Suppressor macrophage treated with lipopolysaccharide for 1 hour (primary cell): ENCODE measurements at places on chromosomes 16 and 17.

DNA sequence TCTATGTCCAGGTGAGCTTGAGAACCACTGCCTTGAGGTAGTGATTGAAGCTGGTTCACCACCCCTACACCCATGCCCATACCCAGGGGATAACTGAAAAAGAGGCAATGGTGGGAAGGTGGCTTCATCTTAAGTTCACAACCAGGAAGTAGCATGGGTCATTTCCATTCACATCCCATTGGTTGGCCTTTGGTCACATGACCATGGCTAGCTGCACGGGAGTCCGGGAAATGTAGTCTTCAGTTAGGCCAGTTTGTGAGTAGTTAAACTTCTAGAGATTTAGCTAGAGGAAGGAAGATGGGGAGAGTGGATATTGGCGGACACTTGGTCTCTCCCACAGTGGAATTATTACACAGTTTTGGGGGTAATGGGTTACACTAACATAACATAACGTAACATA, 92.9 kb downstream of the RGS9 start:
- no peak for DNase-seq

DNA sequence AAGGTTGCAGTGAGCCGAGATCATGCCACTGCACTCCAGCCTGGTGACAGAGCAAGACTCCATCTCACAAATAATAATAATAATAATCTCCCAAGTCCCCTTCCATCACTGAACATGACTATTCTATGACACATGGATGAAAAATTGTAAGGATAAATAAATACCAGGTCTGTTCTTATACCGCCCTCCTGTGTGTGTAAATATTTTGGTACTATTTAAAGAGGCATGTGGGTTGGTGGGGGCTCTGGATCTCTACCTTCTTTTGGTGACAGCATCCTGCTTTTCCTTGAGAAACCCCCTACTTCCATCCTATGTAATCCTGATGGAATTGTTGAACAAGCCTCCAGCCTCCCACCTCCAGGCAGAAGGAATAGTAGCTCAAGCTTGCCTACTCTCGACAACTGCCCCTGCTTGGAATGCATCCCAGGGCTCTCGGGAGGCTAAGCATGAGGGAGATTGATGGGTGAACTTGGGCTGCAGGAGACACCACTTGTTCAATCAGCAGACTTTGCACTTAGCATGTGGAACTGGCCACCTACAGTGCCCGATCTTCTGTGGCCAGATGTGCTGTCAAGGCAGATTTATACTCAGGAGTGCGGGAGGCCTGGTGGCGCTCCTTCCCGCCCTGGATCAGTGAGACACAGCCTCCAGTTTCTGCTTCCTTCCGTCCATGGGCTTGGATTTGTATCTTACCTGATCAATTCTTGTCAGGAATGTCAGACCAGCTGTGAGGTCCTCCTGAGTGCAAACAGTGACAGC, 287.4 kb downstream of the SLC39A11 start:
- DNase-seq: no peak

DNA sequence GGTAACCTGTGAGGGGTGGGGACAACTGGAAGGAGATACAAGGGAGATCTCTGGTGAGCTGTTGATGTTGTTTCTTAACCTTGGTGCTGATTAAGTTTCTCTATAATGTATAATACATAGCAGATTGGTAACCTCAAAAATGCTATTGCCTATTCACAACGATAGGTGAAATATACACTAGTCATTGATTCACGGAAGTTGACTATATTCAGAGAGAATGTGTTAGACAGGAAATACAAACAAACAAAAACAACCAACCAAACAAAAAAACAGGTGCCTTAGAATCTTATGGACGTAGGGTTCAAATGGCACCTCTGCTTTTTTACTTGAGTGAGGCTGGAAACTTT, 21.5 kb downstream of the HSD17B2 start:
- DNase-seq: no peak

- no peak for DNase-seq
These were observed 60.6 kb downstream of the SCNN1B start for GRCh38 chr16:23362460-23363317.
